Liver (tissue), 10 donors: ENCODE measurements at places on chromosomes 3 and 15. TPM values are rescaled to one million over a fixed set of nuclear protein-coding genes. Genes with fewer than 3 reads are reported as not detected.

Gene NCK1
- total RNA-seq, result 16.5 TPM

Gene CPLX3
- total RNA-seq, result not detected

Gene KIF23
- total RNA-seq, result 0.25 TPM

DNA sequence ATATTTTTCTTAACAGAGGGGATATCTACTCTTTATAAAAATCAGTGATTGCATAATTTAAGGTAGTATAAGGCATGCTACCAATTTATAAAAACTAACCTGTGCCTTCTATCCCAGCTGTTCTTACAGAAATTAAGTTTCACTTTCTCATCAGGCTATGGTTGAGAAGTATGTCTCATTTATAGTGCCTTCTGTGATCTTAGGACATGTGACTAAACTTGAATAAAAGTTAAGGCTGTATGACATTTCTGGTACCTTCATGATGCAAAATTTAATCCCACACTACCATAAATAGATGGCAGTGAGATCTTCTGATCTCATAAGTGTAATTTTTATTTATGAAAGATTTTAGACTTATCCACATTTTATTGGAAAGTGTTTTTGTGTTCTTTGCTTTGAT is 12.6 kb downstream of the TIPARP start:
- H3K27ac ChIP-seq, result no peak overlapping the region
- H3K36me3 ChIP-seq, result no peaks in the 10 kb centered on the region
- DNase-seq, result no peak
- peaks cover 3% of the 10 kb centered on the region for H3K4me1 ChIP-seq

- no peaks in the 10 kb centered on the region for H3K27me3 ChIP-seq
- no peaks in the 10 kb centered on the region for H3K36me3 ChIP-seq
- H3K4me3 ChIP-seq, result no peak overlapping the region
Observed at GRCh38 chr15:26083896-26084295, 220.8 kb upstream of the ATP10A start.
